Stimulated activated CD4-positive, alpha-beta T cell treated with anti-CD3 and anti-CD28 coated beads, TNF-alpha, amount 100 ng/mL, for 48 hours (primary cell): ENCODE measurements at places on chromosomes 7 and 10.

GRCh38 chr10:97280783-97281182 is 11.7 kb downstream of the ARHGAP19 start:
- DNase-seq = no peak

- DNase-seq = no peak
Observed at GRCh38 chr10:78688901-78689583, 379.7 kb upstream of the ZMIZ1 start.

GRCh38 chr10:7388602-7389001 is 22.2 kb downstream of the SFMBT2 start:
- no peak for DNase-seq

- no peak for DNase-seq
Observed at GRCh38 chr7:27082171-27082570, 13.6 kb downstream of the HOXA1 start.

DNA sequence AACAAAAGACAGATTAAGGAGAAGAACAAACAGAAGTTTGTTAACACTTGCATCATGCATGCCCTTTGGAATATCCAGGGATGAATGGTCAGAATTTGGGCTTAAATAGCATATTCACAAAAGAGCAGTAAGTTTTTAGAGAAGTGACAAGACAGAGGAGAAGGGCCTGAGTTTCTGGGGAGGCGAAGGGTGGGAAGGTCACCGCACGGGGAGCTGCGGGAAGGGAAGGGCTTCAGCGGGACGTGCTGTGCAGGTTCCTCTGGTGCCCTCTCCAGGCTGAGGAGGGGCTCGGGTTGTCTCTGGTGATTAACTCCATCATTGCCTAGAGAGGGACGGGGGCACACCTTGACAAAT is 10.4 kb upstream of the ZNF22 start:
- DNase-seq = no peak

DNA sequence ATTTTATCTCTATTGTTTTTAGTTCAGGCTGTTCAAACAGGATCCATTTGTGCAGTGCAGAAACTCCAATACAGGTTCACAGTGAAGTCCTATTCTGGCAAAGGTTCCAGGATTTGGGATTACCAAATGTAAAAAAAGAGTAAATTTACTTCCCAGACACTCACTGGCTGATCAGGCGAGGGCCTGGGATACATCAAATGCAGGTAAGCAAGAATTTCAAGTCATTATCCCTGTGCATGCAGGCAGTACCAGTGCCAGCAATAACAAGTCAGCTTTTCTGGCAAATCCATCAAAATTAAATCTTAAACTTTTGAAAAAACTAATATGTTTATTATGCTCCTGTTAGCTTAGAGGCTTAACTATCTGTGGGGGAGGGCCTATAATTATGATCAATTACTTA is 6.3 kb downstream of the CDK6 start:
- no peak for DNase-seq

- no peak for DNase-seq
Observed at GRCh38 chr7:30699706-30700495, 17.6 kb upstream of the CRHR2 start.

DNA sequence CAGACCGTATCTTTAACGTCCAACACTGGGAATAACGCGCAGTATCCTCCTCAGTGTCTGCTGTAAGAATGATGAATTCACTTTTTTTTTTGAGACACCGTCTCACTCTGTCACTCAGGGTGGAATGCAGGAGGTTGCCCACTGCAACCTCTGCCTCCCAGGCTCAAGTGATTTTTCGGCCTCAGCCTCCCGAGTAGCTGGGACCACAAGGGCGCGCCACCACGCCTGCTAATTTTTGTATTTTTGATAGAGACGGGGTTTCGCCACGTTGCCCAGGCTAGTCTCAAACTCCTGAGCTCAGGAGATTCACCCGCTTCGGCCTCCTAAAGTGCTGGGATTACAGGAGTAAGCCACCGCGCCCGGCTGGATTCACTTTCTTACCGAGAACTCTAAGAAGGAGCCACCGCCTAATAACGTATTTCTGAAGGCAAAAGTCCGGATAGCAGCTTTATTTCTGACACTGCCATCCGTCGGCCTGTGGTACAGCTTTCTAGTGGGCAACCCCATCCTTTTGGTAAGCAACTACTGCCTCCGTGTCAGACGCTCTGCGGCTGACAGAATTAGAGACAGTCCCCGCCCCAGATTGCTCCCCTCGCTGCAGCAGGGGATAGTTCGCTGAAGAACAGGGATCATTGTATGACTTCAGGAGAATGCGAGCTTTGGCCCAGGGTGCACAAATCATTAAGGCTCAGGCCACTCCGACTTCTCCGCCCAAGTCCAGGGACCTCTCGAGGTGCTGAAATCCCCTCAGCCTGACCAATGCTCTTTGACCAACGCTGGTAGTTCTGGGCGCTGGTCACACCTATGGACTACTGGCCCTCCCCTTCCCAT is 662 bp downstream of the POLR3A start:
- peak; percentile 13 for DNase-seq

DNA sequence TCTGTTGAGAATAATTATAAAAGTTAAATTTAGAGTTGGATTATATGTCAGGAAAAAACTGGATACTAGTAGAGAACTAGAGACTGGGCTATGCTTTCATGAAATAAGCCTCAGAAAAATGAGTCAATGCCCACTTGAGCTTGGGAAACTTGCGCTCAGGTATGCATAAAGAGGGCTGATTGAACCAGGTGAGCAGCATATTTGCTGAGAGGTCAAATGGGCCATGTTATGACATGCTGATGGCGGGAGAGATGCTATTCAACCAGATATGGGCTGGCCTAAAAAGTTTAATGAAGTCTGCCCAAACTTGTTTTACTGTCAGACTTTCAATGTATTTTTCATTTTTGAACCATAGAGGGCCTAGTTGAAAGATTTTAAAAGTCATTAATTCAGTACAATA is 837.6 kb upstream of the GHITM start:
- no peak for DNase-seq

DNA sequence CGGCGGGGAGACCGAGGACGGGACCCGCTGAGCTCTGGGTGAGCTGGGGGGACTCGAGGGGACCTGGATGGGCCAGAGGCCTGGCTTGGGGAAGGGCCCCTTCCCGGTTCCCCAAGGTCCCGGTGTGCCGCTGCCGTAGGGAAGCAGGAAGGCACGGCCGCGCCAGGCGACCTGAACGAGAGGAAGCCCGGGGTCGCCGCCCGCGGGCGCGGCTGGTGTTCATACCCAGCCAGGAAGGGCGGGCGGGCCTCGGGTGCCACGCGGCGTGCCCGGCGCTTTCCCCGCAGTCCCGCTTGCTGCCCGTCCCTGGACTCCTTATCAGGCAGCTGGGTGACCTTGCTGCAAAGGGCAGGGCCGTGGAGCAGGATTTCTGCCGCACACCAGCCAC is 38.0 kb downstream of the ZNF777 start:
- no peak for DNase-seq

- DNase-seq = no peak
Observed at GRCh38 chr10:13899941-13900340, 313.2 kb downstream of the PRPF18 start.

DNA sequence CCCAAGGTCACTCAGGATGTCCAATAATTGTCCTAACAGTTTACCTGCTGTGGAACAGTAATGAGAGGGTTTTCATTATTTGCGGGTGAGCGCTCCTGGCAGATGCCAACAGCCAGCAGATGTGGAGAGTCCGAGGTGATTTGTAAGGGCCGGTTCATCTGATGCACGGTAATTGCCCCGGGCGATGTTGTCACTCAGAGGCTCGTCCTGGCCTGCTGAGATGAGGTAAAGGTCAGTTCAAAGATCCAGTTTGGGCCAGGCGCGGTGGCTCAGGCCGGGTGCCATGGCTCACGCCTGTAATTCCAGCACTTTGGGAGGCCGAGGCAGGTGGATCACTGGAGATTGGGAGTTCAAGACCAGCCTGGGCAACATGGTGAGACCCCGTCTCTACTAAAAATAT is 16.9 kb downstream of the LHPP start:
- DNase-seq = no peak

GRCh38 chr7:28041508-28042314 is 138.9 kb downstream of the JAZF1 start:
- DNase-seq = no peak

DNA sequence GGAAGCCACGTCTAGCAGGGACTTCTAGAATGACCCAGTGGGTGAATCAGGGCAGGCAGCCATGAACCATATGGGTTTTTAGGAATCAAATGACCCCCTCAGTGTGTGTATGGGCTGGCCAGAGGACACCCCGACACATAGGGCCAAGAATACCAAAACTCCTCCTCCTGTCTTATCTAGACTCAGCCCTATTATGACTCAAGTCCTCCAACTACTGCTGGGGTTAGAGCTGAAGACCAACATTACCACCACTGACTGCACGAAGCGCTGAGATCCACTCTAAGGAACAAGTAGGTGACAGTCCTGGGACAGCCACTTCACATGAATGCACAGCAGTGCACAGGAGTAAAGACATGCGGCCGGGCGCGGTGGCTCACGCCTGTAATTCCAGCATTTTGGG is 11.5 kb upstream of the SVOPL start:
- DNase-seq = no peak

- DNase-seq = no peak
Observed at GRCh38 chr7:142177869-142178268, 66.4 kb downstream of the MGAM2 start.

DNA sequence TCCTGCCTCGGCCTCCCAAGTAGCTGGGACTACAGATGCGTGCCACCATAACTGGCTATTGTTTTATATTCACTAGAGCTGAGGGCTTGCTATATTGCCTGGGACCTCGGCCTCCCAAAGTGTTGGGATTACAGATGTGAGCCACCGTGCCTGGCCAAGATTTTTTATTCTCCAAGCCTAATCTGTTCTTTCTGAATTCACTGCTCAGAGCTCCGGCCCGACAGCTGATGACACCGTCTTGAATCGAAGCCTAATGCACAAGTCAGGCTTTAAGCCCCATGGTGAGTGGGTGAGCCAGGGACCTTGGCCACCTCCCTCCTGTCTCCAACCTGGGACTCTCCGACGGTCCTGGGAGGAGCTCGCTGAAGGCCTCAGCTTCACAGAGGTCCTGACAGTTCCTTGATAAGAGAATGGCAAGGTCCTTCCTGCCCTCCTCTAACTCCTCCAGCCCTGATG is 338.9 kb downstream of the WDR37 start:
- DNase-seq = no peak

DNA sequence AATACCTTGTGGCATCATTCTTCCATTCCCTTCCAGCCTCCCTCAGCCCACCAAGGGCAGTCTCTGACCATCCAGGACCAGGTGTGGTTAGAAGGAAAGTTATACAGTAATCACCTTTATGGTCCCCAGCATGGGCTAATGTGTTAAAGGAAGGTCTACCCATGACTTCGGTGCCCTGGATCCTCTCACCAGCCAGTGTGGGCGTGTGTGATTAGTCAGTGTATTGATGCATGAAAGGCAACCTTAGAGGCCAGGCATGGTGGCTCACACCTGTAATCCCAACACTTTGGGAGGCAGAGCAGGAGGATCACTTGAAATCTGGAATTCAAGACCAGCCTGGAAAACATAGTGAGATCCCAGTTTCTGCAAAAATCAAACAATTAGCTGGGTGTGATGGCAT is 88.9 kb downstream of the APBB1IP start:
- no peak for DNase-seq

GRCh38 chr10:44908936-44909630 is 2.1 kb upstream of the TMEM72 start:
- no peak for DNase-seq

GRCh38 chr7:158587162-158588084 is at the start of gene PTPRN2:
TSS of gene PTPRN2 (minus strand) at chr7:158587823.
- peak; percentile 30 for DNase-seq
